NCI-H510A (cell line): ENCODE measurements at places on chromosomes 5 and 9.

- DNase-seq = no peak
These were observed 82.0 kb upstream of the TTC23L start for GRCh38 chr5:34756781-34757624.

DNA sequence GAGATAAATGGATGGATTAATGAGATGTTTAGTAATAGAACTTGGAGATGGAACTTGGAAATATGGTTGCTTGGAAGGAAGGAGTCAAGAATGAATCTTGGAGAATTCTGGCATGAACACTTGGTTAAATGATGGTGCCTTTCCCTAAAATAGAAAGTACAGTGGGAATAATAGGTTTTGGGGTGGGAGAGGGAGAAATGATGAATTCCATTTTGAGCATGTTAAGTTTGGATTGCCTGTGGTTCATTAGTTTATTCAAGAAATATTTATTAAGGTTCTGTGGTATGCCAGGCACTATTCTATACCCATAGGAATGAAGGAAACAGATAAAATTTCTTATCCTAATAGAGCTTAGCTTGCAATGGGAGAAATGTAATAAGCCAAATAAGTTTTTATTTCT is 58.4 kb downstream of the PBX3 start:
- no peak for DNase-seq

- no peak for DNase-seq
These were observed 334.9 kb downstream of the BNC2 start for GRCh38 chr9:16535555-16535954.

DNA sequence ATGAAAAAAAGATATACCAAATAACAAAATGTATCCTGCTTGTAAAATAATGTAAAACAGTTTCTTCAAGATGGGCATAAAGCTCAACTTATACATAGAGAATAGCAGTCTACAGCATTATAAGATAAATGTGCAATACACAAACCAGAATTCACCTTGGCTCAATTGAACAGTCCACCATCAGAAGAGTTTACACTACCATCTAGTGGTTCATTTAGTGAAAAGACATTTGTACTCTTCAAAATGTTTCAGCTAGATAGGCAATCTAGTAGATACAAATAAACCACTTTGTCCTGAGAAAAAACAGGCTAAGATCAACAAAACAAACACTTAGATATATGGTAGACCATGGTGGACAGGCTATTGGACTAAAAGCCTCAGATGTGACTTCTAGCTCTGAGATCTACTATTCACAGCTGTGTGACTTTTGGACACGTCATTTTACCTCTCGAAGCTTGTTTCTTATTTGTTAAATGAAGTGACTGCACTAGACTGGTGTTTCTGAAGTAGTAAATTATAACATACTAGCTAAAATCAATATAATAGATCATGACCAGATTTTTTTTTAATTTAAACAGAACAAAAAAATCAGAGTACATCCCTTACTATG is 22.1 kb upstream of the TPD52L3 start:
- no peak for DNase-seq

DNA sequence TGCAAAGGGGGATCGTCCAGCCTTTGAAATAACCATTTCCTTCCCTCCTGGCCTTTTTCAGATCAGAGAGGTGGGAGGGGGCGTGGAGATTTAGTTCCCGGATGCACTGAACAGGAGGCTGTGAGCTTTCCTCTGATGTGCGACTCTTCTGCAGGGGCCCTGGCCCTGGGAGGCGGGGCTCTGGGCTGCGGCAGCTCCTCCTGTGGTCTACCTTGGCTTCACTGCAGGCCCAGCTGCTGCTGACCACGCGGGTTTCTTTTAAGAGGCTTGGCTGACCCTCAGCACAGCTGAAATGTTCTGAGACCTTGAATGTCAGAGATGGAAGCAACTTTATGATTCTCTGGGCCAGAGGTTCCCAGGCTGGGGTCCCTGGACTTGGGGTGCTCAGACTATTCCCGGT is 27.0 kb upstream of the COL15A1 start:
- no peak for DNase-seq

GRCh38 chr9:34651876-34652601 is at the start of gene IL11RA:
IL11RA (plus strand) TSS chr9:34652185; CDS start chr9:34655218, 3,033 bp downstream.
- peak; percentile 58 for DNase-seq

DNA sequence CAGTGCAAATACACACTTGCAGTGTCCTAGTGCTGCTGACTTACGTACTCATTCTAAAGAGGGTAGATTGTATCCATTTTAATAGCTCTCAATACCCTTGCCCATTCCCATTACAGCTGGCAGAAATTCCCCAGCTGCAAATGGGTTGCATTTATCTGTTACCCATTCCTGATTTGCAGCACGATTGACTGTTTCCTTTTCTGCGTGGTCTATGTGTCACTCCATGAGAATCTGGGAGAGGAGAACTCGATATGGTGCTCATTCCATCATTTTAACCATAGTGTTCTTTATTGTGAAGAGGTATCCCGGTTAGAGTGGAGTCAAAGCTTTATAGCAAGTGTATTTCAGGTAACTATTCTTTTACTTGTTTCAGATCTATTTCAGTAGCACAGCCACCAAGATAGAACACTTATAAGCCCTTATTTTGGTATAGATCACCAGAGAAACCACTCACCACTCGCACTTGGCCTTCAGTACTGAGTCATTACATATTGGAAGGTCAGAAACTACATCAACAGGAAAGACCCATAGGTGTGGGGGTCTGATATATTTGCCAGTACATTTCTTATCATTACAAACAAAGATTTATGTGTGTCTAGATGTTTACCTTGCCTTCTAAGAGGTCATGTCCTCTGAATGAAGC is 139.5 kb downstream of the MUSK start:
- no peak for DNase-seq

DNA sequence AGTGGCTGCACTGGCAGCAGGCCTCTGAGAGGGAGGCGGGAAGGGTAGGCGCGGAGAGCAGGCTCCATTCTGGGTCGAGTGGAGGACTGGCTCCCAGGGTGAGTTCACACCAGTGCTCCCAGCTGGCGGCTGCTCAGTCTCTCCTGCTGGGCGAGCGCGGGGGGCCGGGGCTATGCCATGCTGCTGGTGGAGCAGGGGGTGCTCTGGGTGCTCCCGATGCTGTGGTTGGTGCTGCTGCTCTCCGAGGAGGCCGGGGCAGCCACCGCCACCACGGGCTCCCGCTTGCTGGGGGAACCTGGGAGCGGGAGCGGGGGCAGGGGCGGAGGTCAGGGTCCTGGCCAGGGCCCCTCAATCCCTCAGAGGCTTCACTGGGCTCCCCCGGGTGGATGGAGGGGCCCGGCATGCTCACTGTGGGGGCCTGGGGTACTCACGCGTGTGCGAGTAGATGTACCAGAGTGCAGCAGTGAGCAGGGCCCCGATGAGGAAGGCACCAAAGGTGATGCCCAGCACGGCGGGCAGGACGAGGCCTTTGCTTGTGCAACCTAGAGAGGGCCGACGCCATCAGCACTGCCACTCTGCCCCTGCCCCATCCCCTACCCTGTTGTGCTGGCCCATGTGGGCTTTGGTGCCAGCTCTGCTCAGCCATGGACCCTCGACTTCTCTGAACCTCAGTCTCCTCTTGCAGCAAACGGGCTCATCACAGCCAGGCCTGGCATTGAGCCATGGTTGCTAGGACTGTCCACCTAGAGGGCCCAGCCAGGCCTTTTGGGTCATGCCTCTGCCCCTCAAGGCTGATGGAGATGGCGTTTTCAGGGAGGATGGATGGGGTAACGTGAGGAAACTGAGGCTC is 13.1 kb downstream of the FPGS start:
- DNase-seq = no peak
